IPS-NIHi11 (cell line): ENCODE measurements at places on chromosomes 7 and 10.
A peak's percentile ranks its signal among the peaks of the same experiment; 100 is the strongest.

- DNase-seq, result peak; percentile 89
Measured at GRCh38 chr7:76314042-76314721, 11.7 kb downstream of the HSPB1 start.

- DNase-seq, result no peak
Measured at GRCh38 chr10:87657371-87657770, 2.3 kb upstream of the PAPSS2 start.

DNA sequence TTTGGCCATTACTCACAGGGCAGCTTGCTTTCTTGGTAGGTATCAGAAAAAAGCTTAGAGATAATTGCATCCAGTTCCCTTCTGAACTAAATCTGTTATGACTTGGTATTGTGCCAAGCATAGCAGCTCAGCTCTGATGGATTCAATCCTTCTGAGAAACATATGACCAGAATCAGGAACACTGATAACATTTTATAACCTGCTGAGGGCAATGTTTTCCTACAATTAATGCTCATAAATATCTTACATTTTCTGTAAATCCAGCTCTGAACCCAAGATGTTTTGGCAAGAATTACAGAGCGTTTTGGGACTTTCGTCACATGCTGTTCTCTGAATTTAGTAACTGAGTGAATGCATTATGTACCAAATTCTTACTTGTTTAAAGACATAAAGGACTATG lies 167.8 kb downstream of the KIF20B start:
- DNase-seq, result no peak

GRCh38 chr7:134692344-134692705 lies 45.7 kb downstream of the BPGM start:
- no peak for DNase-seq

DNA sequence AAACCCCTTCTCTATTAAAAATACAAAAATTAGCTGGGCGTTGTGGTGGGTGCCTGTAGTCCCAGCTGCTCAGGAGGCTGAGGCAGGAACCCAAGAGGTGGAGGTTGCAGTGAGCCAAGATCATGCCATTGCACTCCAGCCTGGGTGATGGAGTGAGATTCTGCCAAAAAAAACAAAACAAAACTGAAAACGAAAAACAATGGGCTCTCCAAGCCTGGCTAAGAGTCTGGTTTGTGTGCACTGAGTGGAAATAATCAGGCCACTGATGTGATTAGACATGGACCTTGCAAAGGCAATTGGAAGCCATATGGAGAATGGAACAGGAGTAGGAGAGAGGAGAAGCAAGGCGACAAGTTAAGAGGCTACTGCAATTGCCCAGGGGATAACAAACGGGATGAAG lies 60.1 kb upstream of the GSDME start:
- DNase-seq, result no peak

GRCh38 chr7:104894314-104894713 lies 119.7 kb upstream of the KMT2E start:
- DNase-seq, result no peak

GRCh38 chr10:133159611-133159949 lies 439 bp upstream of the KNDC1 start:
- DNase-seq, result no peak

- DNase-seq, result peak; percentile 81
Measured at GRCh38 chr10:23198940-23199767, 7.0 kb downstream of the PTF1A start.

DNA sequence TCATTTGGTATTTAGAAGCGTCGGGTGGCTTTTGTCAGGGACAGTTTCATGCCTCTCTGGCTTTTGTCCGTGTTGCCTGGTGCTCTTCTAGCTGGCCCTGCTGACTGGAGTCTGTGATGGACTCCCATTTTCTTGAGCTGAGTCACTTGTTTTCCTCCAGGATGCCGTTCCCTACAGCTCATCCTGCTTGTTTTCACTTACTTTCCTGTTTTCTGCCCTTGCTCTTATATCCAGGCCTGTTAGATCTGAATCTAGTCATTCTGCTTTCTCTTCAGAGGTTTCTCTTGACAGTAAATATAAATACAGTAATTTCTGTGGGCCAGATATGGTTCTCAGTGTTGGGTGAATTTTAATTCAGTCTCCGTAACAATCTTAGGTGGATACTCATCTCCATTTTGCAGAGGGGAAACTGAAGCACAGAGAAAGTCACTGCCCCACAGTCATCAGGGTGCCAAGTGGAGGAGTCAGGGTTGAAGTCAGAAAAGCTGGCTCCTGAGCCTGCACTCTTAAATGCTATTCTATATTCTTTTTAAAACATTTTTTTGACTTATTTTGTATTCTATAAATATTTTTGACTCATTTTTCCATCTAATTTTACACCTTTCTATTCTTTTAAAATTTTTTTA lies 85.4 kb downstream of the CCNY start:
- no peak for DNase-seq
